ENCODE measurements at places on chromosomes 7 and 10.

GRCh38 chr10:13113544-13113943 is 13.6 kb downstream of the OPTN start:
- DNase-seq, result no peak

DNA sequence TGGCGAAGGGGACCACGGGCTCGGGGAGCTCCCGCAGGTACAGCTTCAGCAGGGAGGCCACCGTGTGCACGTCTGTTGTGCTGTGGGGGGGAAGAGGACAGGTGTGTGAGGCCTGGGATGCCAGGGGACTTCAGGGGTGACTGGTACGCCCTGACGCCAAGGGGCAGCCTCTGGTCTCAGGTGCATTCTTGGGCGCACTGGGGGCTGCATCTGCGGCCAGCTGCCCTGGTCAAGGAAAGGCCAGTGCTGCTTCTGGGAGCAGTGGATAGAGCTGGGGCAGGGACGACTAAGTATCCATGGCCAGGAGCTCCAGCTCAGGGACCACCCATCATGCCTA is 148.5 kb downstream of the MAPK8 start:
- DNase-seq, result no peak

- DNase-seq, result peak; percentile 8
These were observed 866 bp downstream of the CNOT4 start for GRCh38 chr7:135508883-135509588.

DNA sequence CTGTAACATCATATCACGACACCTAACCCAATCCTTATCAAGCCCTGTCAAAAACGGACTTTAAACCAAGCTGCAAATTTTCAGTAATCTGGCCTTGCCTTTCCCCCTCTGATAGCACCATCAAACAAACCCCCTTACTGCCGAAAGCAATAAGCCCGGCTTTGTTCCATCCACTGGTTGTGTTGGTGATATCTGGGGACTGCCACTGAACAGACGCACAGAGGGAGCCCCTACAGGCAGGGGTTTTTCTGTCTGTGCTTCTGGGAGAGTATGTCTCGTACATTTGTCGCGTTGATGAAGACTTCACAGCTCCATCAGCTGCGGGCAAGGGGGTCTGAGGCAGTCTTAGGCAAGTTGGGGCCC is 550 bp upstream of the PLAU start:
- DNase-seq, result no peak

- DNase-seq, result no peak
These were observed 82.3 kb downstream of the HTR7 start for GRCh38 chr10:90775351-90776028.

DNA sequence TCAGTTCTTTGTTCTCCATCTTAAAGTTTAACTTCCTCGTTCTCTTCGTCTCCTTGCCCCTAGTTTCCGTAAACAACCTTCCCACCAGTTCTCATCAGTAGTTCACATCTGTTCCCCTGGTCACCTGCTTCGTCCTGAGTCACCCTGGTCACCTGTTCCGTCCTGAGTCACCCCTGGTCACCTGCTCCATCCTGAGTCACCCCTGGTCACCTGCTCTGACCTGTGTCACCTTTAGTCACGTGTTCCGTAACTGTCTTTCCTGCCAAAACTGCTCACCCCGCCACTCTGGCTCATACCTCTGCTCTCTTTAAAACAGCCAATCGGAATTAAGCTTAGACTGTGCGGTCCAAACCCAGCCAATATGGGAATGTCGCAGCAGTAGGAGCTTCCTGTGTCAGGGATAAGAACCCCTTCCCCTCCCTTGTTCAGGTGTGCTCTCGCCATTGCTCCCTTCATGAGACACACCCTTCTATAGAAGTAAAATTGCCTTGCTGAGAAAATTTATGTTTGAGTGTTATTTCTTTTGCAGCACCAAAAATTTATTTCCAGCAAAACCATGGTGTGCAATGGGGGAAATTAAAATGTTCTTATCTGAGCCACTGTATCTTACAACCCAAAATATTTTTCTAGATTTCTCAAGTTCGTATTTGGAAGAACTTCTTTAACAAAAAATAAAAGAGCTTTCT is 112.2 kb downstream of the VIM start:
- DNase-seq, result no peak

- no peak for DNase-seq
These were observed 91.3 kb upstream of the ABI1 start for GRCh38 chr10:26952094-26952493.

GRCh38 chr10:99966306-99966705 is 43.4 kb downstream of the DNMBP start:
- no peak for DNase-seq
